ENCODE measurements at places on chromosomes 1 and 21.
A peak's percentile ranks its signal among the peaks of the same experiment; 100 is the strongest.

DNA sequence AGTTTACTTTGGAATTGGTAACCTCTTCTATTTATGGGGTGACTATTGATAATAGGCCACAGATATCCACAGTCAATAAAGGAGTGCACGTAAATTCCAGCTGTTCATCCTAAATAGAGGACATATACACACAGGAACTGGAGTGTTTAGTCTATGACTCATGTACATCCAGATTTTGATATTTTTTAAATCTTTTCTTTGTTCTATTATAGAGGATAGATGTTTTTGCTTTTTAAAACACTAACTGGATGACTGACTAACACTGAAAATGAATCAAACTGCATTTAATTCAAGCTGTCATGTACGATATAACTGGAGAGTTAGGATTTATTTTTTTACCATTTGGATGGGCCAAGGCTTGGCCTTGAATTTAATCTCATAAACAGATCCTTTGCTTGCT lies 45.9 kb downstream of the RGL1 start:
- DNase-seq = no peak

- DNase-seq = no peak
Measured at GRCh38 chr1:72137656-72138055, 144.7 kb downstream of the NEGR1 start.

- no peak for DNase-seq
Measured at GRCh38 chr1:201226859-201227488, 36.4 kb downstream of the IGFN1 start.

DNA sequence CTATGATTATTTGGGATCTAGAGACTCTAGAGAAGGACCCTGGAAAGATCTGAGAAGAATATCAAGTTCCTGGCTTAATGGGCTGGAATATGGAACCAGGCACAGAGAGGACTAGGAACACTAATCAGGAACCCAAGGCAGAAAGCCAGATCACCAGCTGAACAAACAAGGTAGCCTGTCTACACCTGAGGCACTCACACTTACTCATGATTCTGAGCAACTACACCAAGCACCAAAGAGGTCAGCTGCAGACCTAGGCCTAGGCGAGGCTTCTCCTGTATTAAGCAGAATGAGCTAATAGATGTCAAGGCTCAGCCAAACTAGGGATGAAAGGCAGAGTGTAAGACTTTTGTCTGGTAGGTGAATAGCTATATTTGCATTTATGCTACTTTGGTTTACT lies 368.1 kb downstream of the LTN1 start:
- DNase-seq = no peak

- DNase-seq = no peak
Measured at GRCh38 chr1:231871878-231872277, 245.3 kb downstream of the DISC1 start.

DNA sequence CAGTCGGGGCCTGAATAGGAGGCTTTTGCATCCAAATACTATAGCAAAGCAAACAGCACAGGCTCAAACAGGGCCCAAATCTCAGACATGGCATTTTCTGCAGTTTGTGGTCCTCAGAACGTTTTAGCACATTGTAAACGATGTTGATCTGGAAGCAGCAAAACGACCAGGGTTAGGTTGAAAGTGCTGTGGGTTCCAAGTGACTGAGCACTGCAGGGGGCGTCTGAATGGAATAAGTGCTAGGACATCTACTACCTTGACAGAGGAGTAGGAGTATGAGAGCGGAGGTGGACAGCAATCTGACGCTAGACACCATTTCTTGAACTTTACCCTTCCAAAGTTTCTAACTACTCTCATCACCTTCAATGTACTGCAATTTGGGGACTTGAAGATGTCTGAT lies 214.9 kb downstream of the BARHL2 start:
- no peak for DNase-seq

DNA sequence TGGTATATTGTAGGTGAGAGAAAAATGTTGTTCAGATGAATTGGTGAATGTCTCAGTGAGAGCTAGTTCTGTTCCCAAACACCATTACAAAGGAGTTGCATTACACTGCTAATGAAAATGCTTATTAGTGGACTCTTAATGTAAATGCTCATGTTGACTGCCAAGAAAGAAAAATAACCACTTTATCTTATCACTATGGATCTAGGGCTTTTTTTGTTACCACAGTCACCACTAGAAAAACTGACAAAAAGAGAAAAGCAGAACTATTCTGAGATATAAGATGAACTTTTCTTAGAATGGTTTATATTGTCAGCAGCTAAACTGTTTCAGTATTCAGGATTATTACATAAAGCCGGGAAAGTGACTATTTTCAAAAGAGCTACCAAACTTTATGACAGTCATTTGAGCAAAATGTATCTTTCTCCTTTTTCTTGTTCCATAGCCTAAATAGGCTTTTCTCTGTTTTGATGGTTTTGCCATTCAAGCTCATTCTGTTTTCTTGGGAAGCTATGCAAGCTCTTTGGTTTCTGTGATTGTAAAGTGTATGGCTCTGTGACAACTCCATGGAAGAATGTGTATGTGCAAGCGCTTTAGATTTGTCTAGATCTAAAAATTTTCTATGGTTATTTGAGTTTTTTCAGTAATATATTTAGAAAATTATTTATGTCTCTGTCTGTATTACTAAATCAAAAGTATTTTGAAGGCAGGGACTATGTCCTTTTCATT lies 64.2 kb upstream of the DPH5 start:
- no peak for DNase-seq

DNA sequence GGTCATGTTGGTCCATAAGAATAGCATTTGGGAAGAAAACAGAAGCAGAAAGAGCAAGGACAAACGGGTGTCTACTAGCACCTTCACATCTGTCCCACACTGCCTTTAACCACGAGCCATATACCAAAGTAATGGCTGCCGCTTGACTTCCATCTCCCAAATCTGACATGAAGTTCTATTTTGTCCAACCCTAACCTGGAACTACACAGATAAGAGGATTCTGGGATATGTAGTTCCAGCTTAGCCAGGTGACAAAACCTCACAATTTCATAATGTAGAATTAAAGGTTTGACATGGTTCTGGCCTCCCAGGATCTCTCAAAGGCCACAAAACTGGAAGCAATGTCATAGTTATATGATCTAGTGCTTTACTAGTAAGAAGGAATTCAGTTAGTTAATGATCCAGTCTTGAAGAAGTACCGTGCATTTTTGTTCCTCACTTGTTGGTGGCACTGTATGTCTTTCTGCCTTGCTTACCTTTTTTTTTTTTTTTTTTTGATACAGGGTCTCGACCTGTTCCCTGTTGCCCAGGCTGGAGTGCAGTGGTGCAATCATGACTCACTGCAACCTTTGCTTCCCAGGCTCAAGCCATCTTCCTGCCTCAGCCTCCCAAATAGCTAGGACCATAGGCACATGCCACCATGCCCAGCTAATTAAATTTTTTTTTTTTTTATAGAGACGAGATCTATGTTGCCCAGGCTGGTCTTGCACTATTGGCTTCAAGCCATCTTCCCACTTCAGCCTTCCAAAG lies 17.5 kb downstream of the PTGFRN start:
- no peak for DNase-seq

DNA sequence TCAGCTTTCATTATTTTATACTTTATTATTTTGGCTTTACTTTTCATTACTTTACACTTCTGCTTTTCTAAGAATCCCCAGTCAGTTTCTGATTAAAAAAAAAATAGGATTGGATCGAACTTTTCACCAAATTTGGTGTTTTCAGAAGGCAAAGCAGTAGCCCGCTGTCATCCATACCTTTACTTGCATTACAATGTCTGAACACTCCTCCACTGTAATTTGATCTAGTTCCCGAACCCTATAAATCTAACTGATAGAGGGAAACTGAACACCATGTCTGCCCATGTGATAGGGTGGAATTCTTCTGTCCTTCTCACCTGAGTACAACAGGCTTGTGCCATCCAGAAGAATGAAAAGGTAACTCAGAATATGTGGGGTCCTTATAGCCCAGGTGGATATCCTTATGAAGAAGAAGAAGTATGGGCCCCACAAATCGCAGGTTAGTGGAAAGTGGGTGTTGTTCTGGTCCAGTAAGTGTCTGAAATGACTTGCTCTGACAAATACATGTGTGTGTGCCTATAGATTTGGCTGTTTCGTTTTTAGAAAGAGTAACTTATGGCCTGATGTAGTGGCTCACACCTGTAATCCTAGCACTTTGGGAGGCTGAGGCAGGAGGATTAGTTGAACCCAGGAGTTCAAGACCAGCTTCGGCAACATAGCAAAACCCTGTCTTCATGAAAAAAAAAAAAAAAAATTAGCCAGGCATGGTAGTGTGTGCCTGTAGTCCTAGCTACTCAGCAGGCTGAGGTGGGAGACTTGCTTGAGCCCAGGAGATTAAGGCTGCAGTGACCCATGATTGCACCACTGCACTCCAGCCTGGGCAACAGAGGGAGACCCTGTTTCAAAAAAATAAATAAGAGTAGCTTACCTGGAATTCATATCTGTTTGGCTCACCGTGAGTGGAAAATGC lies 26.6 kb upstream of the CDC14A start:
- no peak for DNase-seq

- DNase-seq = no peak
Measured at GRCh38 chr1:164265232-164265631, 293.8 kb upstream of the PBX1 start.

- no peak for DNase-seq
Measured at GRCh38 chr21:40680311-40680710, 166.6 kb downstream of the DSCAM start.

DNA sequence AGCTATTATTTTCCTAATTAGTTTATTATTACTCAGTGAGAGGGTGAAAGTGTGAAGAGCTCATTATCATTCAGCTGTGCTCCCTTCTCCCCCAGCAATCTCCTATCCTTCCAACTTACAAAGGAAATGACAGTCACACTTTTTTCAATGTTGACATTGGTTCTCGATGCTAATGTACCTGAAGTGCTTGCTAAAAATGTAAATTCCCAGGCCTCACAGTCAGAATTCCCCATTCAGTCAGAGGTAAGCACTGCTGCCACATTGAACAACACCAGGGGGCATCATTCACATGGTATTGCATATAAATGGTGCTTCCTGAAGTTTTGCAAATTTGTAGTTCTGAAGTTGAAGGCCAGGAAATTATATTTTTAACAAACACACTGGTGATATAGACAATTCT lies 132.7 kb upstream of the FOXD3 start:
- no peak for DNase-seq

DNA sequence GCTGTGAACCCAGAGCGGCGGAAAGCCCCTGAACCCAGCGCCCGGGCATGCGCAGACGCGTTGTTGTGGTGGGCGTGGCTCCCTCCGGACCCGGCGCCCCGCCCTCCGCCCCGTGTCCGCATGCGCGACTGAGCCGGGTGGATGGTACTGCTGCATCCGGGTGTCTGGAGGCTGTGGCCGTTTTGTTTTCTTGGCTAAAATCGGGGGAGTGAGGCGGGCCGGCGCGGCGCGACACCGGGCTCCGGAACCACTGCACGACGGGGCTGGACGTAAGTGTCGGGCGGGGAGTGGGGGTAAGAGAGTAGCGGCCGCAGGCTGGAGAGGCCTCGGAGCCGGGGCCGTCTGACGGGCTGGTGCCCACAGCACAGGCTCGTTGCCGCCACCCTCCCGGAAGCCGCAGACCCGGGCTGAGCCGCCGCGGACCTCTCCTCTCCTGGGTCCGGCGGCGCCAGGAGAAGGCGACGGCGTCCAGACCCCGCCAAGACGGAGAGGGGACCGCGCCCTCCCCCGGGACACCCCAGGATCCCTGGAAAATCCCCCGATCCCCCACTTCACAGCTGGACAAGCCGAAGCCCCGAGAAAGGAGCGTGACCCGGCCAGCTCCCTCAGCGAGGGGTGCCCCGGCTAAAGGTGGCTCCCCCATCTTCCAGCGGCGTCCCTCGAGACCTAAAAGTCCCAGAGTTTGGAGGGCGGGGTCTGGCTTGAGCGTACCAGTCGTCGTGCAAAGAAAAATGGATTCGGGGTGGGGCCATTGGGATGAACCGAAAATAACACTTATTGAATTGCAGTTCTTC lies at the start of gene TMEM50A:
TSS of gene TMEM50A (plus strand) at position 147 of the 794 bp plus-strand sequence. CDS start 2,153 bp downstream, outside the sequence.
- DNase-seq = peak; percentile 85

- DNase-seq = no peak
Measured at GRCh38 chr1:14010476-14010875, 310.5 kb downstream of the PRDM2 start.

DNA sequence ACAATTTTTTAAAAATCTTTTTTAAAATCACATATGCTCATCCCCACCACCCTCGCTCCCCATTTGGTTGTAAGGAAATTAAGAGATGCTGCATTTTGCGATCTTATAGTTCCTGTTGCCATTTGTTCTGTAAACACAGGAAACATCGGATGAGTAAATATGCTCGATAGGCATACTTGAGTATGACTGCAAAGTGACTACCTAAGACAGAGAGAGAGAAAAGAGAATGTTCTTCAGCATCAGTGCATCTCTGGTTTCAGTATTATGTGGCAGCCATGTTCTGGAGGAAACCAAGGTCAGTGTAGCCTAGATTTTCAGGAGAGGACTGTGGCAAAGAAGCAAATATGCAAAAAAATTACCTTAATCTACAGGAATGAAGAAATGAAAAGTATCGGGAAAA lies 265.5 kb upstream of the FMN2 start:
- DNase-seq = no peak

GRCh38 chr1:204127597-204128242 lies 24.1 kb downstream of the ETNK2 start:
- DNase-seq = no peak

- no peak for DNase-seq
Measured at GRCh38 chr1:110956586-110956985, 7.1 kb downstream of the LRIF1 start.

- no peak for DNase-seq
Measured at GRCh38 chr1:64679177-64679576, 65.7 kb upstream of the RAVER2 start.

GRCh38 chr1:1046243-1046642 lies 26.3 kb downstream of the AGRN start:
- no peak for DNase-seq

DNA sequence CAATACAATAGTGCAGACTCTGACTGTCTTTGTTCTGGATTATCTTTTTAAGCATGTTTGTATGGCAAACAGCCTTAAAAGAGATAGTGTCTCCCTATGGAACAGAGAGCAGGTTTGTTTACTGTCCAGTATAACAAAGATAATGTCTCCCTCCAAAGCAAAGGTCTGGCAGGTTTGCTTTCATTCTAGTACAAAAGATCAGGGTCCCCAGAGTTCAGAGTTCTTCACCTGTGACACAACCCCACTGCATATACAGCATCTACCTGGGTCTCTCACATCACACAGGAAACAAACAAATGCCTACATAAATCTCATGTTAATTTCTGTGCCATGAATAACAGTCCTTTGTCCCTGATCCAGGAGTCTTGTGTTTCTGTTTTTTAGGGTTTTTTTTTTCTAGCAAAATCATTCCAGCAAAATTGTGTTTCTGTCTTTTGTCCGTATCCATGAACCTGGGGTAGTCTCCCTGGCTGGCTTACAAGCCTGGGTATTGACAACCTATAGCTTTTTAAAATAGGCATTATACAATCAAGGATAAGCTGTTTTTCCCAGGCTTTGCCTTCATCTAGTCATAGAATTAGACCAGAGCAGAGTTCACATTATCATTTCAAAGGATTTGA lies 89.4 kb upstream of the PTBP2 start:
- DNase-seq = no peak

Measured in activated CD4-positive, alpha-beta T cell treated with anti-CD3 and anti-CD28 coated beads, Interleukin-2, amount 50 U/mL, for 4 hours (primary cell).